ENCODE measurements at places on chromosomes 7 and 10. TPM values are rescaled to one million over a fixed set of nuclear protein-coding genes. Genes with fewer than 3 reads are reported as not detected.
A peak's percentile ranks its signal among the peaks of the same experiment; 100 is the strongest.

Gene FAM24A
- not detected for total RNA-seq

Gene ST8SIA6
- total RNA-seq: not detected

Gene MKI67
- 113 TPM for total RNA-seq

Gene GJD4
- not detected for total RNA-seq

Gene ANKRD30A
- not detected for total RNA-seq

DNA sequence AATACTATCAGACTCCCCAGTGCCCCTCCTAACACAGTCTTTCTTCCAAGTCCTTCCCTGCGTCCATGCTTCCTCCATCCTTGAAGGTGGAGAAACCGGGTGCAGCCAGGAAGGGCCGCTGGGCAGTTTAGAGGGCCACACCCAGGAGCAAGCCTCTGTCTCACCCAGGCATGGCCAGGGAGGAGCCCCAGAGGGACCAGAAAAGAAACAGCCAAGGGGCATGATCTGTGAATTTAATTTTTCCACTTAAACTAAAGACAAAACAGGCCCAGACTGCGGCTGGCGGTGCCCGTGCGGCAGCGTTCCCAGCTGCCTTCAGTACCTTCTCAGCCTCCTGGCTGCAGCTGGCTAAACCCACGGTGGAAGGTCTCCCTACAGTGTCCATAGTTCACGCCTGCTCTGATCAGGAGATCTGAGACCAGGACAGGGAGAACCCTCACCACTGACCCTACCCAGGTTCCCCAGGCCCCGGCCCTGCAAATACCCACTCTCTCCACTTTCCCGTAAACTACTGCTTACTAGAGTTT is 12.9 kb downstream of the UNCX start:
- DNase-seq: no peak

DNA sequence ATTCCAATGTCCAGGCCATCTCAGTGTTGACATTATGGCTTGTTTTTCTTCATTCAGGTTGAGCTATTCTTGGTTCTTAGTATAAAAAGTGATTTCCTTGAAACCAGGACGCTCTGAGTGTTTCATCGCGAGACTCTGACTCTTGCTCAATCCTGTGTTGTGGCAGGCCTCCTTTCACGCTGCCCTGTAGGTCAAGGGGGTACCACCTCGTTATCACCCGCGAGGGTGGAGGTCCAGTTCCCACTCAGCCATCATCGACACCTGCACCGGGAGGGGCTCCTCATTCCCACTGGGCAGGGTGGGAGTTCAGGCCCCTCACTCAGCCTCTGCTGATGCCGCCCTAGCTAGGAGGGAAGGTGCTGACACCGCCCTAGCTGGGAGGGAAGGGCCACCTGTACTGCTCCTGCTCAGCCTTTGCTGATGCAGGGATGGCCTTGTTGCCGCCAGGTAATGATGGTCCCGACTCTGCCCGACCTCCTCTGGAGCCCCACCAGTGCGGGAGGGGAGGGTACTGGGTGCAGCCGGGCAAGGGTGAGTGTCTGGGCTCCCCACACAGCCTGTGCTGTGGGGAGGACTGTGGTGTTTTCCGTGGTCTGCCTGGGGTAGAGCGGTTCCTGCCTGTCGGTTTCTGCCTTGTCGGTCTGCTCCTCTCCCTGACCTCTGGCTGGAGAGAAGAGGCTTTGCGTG is 16.4 kb downstream of the IQCE start:
- no peak for DNase-seq

DNA sequence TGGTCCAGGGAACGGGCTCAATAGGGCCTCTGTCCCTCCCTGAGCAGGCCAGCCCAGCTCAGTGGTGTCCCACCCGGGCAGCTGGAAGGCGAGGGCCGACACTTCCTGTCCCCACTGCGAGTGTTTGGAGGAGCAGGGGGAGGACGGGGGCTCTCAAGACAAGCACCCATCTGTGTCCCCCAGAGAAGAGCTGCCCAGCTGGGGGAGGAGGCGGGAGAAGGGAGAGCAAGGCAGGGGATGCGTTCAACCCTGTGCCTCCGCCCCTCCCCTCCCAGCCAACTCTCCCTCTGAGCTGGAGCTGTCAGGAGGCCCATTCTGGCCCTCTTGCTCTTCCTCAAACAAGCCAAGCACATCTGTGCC is 35.7 kb downstream of the ZCCHC24 start:
- DNase-seq: no peak

DNA sequence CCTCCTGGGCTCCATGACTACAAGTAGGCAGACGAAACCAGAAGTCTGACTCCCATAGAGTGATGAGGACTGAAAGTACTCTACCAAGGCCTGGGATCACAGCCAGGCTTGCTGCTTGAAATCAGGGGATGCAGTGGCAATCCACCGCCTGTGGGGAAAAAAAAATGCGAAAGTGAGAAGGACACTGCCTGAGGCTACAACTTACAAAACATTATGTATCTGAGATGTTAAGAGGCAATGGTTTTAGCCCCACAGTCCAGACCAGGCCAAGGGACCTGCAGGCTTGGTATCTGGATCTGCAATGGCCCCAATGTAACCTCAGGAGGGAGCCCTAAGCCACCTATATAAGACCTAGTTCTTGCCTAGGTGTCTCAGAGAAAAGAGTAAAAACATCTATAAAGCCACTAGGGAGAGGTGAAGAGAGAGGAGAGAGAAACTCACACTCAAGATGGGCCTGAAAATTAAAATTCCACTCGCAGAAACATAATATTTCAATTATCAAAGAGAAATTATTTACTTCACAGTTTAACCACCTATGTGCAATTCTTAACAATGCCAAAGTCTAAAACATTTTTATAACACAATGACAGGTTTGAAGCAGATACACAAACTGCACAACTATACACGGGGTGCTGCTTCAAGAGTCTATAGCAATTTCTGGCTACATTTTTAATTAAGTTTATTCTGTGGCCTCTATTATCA is 13.9 kb downstream of the DNAJC1 start:
- peak; percentile 15 for DNase-seq

GRCh38 chr7:12322284-12322902 is 81.3 kb downstream of the VWDE start:
- peak; percentile 38 for DNase-seq

DNA sequence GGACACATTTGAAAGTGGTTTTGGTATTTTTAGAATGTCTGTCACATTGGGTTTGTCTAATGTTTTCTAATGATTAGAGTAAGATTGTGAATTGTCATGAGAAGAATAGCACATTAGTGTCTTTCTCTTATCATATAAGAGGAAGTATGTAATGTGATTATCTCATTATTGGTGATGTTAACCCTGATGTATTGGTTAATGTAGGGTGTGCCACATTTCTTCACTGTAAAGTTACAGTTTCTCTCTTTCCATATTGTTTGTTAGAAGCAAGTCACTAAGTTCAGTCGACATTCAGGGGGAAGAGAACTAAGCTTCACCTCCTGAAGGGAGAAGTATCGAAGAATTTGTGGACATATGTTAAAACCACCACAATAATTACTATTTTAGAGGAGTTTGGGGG is 56.3 kb upstream of the DNAH11 start:
- no peak for DNase-seq

GRCh38 chr7:22639396-22639795 is 87.6 kb upstream of the IL6 start:
- DNase-seq: no peak

DNA sequence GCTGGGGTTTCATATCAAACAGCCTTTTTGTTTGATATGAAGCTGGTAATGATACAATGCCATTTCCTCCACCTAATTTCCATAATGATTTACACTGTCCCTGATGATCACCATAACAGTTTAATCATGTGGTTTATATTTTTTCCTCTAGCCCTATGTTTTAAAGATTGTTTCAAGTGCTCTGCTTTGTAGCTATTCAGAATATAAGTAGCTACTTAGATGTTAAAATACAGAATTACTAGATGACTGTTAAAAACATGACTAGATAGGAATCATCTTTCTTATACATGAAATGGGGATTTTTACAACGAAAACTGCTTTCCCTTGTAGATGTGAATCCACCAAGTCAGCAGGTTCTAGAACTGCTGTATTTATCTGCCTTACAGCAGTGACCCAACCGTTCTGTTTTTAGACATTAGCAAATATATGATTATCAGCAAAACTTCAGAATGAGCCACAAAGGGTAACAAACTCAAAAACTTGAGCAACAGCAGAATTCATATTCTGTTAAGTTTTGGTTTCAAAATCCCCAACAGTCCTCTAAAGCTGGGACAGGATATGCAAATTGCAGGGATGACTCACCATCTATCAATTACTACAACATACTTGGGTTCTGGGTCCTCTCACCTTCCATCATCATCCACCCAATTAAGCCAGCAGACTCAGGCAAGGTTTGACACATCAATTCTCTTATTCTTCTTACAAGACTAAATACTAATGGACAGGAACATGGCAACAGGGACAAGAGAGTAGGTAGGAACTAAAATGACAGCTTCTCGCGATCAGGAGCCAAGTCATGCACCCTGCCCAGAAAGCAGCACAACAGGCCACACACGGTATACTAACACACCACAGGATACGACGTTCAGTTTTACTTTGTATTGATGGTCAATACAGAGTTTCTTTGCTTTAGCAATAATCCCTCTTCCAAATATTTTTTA is 83.9 kb downstream of the PIP4K2A start:
- peak; percentile 36 for DNase-seq

- no peak for DNase-seq
Observed at GRCh38 chr7:47095946-47096345, 486.0 kb downstream of the TNS3 start.

DNA sequence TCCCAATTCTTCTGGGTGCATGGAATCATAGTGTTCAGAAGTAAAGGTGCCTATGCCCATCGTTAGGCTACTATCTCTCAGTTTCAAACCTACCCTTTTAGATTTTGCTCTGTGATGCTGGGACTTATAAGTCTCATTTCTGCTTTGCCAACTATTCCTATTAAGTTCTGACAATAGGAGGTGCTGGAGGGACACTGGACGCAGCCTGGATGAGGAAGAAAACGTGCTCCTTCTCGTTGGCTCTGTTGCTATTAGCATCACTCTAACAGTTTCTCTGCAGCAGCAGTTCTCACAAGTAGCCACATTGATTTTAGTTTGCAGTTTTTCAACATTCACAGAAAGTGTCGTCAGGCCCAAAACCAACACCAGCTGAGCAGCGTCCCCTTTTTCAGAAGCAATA is 72.4 kb downstream of the ABCC2 start:
- DNase-seq: no peak

DNA sequence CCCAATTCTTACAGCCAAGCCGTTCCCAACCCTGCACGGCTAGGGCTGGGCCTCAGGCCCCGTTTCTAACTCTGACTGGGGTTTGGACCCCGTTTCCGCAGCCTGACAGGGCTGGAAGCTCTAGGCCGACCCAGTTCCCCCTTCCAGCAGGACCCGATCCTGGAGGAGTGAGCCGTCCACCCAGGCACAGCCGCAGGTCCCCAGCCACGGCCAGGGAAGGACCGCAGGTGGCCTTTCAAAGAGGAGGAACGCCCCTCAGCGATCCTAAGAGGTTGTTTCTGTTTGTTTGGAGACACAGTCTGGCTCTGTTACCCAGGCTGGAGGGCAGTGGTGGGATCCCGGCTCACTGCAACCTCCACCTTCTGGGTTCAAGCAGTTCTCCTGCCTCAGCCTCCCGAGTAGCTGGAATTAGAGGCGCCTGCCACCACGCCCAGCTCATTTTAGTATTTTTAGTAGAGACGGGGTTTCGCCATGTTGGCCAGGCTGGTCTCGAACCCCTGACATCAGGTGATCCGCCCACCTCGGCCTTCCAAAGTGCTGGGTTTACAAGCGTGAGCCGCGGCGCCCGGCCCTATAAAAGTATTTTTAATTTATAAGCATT is 778 bp upstream of the GET4 start:
- DNase-seq: no peak

- no peak for DNase-seq
Observed at GRCh38 chr7:100561491-100562194, 12.1 kb downstream of the SAP25 start.

- no peak for DNase-seq
Observed at GRCh38 chr7:128063088-128063487, 31.9 kb upstream of the LRRC4 start.

DNA sequence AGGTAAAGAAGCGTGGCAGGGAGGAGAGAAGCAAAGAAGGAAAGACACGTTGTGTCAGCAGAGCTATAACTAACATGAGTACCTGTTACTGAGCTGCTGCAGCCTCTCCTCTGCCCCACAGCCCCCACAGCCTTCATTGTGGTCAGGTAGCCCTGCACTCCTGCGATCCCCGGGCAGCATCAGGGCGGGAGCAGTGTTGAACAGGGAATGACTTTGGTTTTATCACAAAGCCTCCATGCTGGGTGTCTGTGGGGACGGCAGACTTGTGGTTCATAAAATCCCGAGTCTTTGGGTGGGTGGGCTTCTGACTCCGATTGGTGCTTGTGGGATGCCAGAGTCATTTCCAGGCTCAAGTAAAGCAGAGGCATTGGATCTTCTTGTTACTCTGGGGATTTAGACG is 14.8 kb upstream of the PRKAG2 start:
- DNase-seq: no peak

DNA sequence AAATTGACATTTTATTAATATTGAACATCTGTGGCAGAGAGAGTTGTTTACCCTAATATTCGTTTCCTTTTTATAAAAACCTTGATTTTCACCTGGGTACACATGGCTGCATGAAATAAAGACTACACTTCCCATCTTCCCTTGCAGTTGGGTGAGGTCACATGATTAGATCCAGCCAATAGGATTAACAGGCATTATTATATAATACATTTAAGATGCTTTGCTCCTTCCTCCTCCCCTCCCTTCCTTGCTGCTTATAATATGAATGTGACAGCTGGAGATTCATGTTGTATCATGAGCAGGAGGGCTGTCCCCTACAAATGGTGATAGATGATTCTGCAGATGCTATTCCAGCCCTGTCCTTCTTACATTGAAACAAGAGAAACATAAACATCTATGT is 146.6 kb downstream of the SH2D4B start:
- DNase-seq: peak; percentile 29

DNA sequence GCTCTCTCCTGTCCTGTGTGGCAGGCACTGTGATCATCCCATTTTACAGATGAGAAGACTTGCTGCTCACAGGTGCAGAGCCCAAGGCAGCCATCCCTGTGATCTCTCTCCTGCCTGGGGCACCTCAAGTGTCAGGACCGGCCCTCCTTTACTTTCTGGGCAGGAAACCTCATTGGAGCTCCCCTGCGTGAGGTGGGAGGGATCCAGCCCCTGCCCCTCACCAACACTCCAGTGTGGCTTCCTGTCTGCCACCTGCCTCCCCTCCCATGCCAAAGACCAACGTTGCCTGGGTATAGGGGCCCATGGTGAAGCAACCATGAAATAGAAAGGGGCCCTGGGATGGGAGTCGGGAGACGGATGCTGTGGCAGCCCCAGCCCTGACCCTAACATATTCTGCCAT is 91.2 kb upstream of the MYL10 start:
- no peak for DNase-seq

- no peak for DNase-seq
Observed at GRCh38 chr10:3622845-3623621, 162.0 kb downstream of the KLF6 start.

DNA sequence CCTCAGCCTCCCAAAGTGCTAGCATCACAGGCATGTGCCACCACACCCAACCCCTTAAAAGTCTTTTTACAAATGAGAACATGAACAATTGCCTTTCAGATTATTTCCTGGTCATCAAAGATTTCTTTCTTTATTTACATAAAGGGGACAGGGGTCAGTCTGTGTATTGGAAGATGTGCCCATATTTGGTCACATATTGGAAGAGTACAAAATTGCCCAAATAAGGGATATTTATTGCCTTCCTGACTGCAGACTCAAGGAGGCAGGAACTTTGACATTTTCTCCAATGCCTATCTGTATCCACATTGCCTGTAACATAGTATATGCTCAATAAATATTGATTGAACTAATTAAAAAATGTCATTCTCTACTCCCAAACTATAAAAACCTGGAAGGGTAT is 25.9 kb upstream of the HERPUD2 start:
- no peak for DNase-seq

GRCh38 chr7:134721171-134721570 is 58.3 kb upstream of the CALD1 start:
- DNase-seq: no peak

GRCh38 chr7:157090485-157091165 is 48.1 kb upstream of the UBE3C start:
- DNase-seq: no peak

All from CD8-positive, alpha-beta memory T cell (primary cell).